Stomach (tissue), 19 donors: ENCODE measurements at places on chromosomes 6 and 20. TPM values are rescaled to one million over a fixed set of nuclear protein-coding genes. Genes with fewer than 3 reads are reported as not detected.

ARG1 gene
- not detected for total RNA-seq

DNA sequence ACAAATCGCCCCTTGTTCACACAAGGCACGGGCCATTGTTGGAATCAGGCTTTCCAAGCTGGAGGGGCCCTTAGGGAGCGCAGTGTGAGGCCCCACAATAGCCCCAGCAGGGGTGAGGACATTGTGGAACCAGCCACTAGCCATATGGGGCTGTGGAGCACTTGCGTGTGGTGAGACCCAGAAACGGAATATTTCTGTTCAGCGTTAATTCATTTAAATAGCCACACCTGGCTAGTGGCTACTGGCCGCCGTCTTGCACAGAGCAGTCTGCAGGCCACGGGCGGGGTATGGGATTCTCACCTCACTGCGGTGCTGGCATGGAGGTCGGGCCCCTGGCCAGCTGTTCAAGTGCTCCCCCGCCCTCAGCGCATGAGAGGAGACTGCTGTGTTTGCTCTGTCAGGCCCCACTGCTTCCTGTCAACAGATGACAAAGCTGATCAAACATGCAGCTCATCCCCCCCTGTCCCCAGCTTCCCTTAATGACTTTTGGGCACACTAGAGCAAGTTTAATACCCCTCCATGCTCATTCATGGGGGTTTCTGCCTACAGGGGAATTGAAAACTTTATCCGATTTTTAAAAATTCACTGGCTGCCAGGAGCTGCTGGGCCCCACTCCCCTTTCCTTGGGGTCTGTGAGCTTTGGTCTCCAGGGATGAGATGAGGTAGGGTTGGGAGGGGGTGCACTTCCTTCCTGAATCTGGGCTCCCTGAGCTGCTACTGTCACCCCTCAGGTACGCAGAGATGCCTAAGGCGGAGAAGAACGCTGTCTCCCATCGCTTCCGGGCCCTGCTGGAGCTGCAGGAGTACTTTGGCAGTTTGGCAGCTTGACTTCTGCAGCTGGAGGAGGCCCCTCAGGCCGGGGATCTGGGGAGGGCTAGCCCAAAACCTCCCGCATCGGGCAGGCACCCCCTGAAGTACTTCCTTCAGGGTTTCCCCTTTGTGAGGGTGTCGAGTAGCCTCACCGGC, 13.6 kb downstream of the ITPA start:
- DNase-seq, result no peak

GRCh38 chr6:21734204-21734603, 140.7 kb downstream of the SOX4 start:
- DNase-seq, result no peak

- no peak for DNase-seq
Measured at GRCh38 chr6:97198046-97198565, 84.9 kb downstream of the MMS22L start.

- no peak for DNase-seq
Measured at GRCh38 chr6:157219201-157220200, 103.8 kb downstream of the TMEM242 start.

FRK gene
- 23.3 TPM for total RNA-seq

DNA sequence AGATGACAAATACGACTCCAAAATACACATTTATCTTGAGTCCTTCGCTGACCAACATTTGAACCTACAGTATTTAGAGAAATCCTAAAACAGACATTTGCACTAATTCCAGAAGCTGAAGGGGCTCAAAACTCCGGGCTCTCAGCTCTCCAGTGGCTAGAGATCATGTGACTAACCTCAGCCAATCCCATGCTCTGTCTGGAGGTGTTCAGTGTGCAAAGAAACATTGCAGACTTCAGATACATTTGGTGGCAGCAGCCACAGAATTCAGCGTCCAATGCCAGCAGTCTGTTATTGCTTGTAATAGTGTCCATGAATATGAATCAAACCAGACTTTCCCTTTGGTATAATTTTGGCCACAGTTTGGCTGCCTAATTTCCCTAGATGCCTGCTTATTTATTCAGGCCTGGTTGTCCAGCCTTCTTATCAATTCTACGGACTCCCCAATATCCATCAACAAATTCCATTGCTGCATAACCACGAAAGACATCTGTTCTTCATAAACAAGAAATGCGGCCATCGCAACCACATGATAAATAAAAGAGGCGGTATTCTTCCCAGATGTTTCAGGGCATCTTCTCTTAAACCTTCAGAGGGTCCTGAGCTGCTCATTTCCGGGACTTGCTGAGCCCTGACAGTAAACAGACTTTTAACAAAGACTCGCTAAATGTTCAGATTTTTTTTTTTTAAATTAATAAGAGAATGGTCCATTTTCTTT, 14.5 kb upstream of the CYP24A1 start:
- no peak for DNase-seq

GRCh38 chr6:125655511-125655910, 93.9 kb upstream of the HEY2 start:
- no peak for DNase-seq

DNA sequence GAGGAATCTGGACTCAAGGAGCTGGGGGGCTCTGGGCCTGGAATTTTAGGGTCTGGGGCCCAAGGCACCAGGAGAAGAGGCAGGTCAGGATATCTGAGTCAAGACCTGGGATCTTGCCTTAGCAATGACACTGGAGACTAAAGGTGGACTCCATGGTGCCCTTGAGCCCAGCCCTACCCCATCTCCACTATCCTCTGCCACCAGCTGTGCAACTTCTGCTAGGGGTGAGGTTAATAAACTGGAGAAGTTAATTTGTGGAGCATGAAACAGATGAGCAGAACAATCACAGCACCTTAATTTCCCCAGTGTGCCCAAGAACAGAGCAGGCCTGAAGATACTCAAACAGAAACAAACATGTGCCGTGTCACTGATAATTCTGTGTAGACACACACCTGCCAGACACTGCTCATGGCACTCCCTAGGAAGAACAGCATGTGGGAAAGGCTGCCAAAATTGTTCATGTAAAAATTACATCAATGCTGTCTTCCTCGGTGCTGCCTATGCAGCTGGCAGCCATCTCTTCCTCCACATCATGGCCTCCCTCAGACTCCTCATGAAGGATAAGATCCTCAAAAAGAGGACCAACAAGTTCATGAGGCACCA, 3.2 kb downstream of the HLA-DPB1 start:
- no peak for DNase-seq

- DNase-seq, result no peak
Measured at GRCh38 chr20:61643656-61644377, 391.8 kb downstream of the CDH4 start.
